ENCODE measurements at places on chromosomes 2 and 18. TPM values are rescaled to one million over a fixed set of nuclear protein-coding genes. Genes with fewer than 3 reads are reported as not detected.

FOXI3 gene
- total RNA-seq = not detected

SEMA4F gene
- total RNA-seq = 4.4 TPM

ZNF407 gene
- total RNA-seq = 20.6 TPM

WDR35 gene
- 10.1 TPM for total RNA-seq

NEUROD1 gene
- total RNA-seq = not detected

PLCD4 gene
- 4.4 TPM for total RNA-seq

ANKRD30B gene
- total RNA-seq = not detected

SLC9A2 gene
- total RNA-seq = not detected

RABL2A gene
- 16.0 TPM for total RNA-seq

TDRD15 gene
- total RNA-seq = not detected

CAPN13 gene
- not detected for total RNA-seq

RFTN2 gene
- total RNA-seq = 4.2 TPM

DGKD gene
- total RNA-seq = 19.2 TPM

IL36G gene
- not detected for total RNA-seq

Measured in gastroesophageal sphincter (tissue), 4 donors.